ENCODE measurements at places on chromosomes 2 and 18.
A peak's percentile ranks its signal among the peaks of the same experiment; 100 is the strongest.

GRCh38 chr18:13436576-13436975 is 218.0 kb downstream of the LDLRAD4 start:
- DNase-seq = no peak

GRCh38 chr2:31014516-31014915 is 123.7 kb downstream of the GALNT14 start:
- DNase-seq = no peak

DNA sequence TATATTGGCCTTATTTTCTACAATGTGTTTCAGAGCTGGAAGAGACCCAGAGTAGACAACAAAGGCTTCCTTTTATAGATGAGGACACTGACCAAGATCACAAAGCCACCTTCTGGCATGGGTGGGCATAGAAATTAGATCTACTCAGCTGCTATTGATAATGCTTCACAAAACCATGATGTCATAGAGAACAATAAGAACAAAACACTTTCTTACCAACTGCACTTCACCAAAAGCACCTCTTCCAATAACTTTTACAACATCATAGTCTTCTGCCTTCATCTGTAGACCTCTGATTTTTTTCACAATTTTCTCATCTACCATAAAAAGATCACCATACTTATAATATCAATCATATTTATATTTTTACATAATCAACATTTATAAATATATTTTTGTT is 58.1 kb downstream of the ROCK2 start:
- no peak for DNase-seq

- DNase-seq = no peak
These were observed 55.1 kb downstream of the CYP27C1 start for GRCh38 chr2:127164761-127165538.

- DNase-seq = peak; percentile 34
These were observed 61.4 kb downstream of the TGOLN2 start for GRCh38 chr2:85266146-85267041.

DNA sequence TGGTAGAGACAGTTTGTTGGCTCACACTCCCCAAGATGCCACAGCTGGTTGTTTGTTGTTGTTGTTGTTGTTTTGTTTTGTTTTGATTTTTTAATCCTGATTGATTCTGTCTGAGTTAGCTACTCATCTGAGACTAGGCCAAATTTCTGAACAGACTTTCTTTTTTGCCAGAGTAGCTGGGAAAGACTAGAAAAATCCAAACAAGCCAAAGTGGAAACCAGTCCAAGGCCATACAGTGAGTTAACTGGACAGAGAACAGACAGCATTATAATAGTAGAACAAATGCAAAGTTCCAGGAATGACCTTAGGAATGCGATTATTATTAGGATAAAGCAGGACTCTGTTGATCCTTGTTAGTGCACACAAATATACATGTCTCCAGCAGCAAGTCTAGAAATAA is 43.8 kb upstream of the CYP26B1 start:
- DNase-seq = no peak

- no peak for DNase-seq
These were observed 143.4 kb upstream of the SIX2 start for GRCh38 chr2:45152691-45153090.

GRCh38 chr2:168495524-168495923 is 39.5 kb downstream of the CERS6 start:
- DNase-seq = no peak

DNA sequence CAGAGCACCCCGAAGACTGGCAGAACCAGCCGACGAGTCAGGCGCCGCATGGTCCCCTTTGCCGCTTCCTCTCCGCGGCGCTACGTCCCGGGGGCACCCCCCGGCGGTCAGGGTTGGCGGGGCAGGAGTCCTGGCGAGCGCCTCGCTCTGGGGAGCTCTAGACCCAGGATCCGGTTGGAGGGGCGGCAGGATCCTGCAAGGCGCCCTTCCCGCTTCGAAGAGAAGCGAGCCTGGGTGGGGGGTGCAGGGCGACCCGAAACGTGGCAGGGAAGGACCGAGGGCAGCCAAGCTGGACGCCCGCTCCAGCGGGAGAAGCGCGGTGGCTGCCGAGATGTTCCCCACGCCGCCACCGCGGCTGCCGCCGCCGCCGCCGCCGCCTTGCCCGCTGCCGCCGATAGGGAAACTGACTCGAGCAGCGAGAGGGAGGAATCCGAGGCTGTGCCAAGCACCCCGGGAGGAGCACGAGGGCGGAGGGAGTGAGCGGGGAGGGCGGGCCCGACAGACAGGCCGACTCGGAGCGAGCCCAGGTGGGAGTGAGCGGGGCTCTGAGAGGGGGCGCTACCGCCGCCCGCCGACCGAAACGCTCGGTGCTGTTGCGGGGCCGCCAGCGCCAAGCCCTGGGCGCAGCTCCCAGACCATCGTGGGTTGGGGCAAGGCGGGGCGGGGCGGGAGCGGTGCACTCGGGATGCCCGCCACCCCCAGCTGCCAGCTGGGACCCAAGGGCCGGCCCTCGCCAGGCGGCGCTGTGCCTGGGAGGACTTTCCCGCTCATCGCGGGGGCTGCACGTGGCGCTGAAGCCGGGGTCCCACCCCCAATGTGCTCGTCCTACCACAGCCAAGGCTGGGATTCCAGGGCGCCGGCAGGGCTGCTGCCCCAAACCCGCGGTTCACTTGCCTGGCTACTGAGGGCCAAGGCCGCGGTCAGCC is at the start of gene GALNT14:
Gene GALNT14, minus strand, starts transcription at position 404 of the 926 bp plus-strand sequence. Its CDS starts 354 bp downstream, at position 50.
- no peak for DNase-seq

DNA sequence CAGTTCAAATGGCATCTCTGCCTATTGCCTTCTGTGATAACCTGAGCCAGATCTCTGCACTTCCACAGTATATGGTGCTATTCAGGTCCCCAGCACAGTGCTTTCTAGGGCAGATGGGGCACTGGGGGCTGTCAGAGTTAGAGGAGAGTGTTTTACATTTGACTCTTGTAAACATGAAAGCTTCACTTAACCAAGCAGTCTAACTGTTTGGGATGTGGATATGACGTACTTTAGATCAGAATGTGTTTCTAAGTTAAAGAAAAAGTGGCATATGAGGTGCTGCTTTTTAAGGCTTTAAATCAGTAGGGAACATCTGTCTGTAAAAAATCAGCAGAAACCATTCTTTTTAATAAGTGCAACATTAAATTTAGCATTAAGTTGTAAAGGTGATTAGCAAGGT is 75.7 kb downstream of the MYO1B start:
- DNase-seq = no peak

- DNase-seq = no peak
These were observed 246.6 kb upstream of the REG3G start for GRCh38 chr2:78778756-78779510.

DNA sequence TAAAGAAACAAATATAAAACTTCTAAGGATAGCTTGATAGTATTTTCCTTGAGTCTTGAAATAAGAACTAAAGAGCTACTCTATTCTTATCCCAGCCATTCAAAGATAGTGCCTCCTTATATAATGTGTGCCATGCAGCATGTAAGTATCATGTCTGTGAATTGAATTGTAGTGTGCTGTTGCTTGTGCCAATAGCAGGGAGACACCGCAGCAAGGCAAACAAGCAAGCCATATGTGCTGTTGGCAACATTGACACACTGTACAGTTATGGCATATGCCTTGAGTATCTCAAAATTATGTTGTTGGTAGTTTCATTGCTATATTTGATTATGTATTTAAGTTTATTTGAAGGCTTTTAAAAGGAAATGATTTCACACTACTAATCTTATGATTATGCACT is 58.2 kb downstream of the ERBB4 start:
- no peak for DNase-seq

- peak; percentile 48 for DNase-seq
These were observed 51.4 kb downstream of the OSBPL1A start for GRCh38 chr18:24346254-24346653.

DNA sequence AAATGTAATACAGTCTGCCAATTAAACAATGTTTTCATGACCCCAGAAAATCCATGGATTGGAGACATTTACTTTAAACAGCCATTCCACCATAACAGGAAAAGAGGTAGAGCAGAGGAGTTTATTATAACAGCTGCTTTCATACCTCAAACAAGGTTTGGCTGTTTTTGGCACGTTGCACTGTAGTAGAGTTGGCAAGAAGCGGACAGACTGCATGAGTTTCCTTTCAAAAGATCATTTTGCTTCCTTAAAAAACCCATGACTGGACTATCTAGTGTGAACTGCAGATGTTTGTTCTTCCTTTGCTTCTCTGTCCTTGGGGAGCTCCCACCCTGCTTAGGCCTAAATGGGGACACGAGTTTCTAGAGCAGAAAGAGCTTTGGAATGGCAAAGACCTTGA is 108.5 kb upstream of the THOC1 start:
- DNase-seq = no peak

GRCh38 chr2:165794536-165794928 is 485 bp upstream of the GALNT3 start:
- DNase-seq = no peak

DNA sequence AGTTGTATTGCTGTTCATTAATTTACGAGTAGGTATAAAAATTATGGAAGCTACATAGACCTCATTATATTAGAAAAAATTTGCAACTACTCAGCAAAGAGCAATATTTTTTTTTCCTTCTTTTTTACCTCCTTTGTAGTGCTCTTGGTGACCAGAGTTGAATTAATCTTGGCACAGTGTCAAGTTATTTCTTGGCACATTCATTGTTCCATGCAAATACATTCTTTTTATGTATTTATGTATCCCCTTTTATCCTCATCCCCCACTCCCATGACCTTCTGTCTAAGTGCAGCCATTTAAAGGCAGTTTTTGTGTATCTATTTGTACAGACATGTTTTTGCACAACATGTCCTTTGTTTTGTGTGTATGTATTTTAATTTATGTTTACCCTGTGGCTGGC is 224.5 kb downstream of the CCDC102B start:
- DNase-seq = no peak

DNA sequence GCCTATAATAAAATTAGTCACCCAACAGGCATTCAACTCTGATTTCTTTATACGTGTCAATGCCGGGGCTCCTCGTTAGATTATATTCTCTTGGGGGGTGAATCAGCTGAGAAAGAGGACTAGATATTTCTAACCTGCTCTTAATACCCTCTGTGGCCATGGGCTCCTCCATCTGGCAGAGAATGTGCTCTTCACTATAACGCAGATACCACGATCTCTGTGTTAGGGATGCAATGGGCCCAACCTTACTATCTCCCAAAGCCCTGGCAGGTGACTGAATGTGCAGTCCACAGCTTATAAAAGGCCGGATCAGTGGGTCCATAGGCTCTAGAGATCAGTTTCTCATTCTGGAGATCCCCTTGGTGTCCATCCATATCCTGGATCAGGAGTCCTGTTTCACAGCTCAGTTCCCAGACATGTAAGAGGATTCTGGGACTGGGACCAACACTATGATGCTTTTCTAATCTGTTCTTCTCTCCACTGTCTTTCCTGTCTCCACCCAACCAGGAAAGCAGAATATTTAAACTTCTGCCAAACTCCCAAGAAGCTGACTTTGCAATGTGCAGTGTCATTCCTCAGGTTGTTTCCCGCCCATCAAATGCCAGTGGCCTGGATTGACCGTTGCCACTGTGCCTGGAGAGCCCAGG is 71.4 kb upstream of the CELF4 start:
- DNase-seq = no peak

- DNase-seq = peak; percentile 97
These were observed 154.8 kb downstream of the TGIF1 start for GRCh38 chr18:3604498-3605408.

GRCh38 chr18:8428951-8429350 is 180.3 kb upstream of the RAB12 start:
- DNase-seq = no peak

- peak; percentile 9 for DNase-seq
These were observed 382.3 kb upstream of the CRIM1 start for GRCh38 chr2:35973132-35973736.

DNA sequence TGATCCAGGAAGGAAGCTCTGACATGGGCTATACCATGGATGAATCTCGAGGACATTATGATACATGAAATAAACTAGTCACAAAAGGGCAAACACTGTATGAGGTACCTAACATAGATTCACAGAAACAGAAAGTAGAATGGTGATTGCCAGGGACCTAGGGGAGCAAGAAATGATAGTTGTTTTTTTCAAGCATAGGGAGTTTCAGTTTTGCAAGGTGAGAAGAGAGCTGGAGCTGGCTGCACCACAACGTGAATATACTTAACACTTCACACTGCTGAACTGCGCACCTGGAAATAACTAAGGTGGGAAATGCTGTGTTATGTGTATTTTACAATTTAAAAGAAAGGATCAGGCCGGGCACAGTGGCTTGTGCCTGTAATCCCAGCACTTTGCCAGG is 13.2 kb upstream of the AGAP1 start:
- DNase-seq = no peak

DNA sequence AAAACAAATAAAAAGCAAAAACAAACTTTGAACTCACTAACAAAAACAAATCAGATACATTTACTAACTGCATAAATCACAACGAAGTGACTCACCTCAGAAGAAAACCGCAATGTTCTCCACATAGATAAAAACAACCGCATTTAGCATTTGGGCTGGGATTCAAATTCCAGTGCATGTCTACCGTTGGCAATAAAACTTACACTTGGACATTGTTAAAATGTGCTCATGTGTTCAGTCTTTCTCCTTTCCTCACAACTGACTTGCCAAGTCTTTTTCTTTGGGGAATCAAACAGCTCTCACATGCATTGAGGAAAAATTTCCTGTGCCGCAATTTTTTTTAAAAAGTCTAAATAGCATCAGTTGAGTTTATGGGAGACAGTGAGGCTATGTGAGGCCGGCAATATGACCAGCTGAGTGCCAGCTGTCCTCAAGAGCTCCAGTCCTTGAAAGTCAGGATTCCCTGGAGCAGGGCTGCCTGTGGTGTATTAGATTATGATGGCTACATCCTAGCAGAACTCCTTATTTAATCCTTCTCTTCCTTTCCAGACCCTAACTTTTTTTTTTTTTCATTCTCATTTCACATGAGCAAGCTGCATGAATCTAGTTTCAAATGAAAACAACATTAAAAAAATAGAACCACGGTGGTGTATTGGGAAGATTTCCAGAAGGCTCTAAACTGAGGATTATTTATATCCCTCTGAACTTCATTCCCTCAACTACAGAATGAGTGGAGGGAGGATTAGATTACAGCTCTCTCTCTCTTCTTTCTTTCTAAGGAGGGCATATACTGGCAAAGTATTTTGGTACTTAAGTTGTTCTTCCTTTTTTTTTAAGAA is 70.2 kb upstream of the MEIS1 start:
- peak; percentile 79 for DNase-seq

- no peak for DNase-seq
These were observed 117.2 kb downstream of the TCF4 start for GRCh38 chr18:55470826-55471225.

DNA sequence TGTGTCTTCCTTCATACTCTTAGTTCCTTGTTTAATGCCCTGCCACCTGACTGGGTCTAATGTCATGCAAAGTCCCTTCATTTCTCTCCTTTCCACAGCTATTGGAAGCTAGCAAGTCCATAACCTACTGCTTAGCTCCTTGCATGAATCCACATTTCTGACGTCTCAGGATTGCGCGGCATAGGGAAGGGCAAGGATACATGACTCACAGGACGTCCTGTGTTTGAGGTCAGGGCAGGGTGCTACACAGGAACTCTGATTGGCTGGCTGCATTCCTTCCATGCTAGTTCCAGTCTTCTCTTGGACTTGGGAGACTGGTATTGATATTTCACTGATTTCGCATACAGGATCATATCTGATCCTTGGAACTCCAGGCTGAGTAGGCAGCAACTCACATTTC is 137.9 kb downstream of the CDH2 start:
- no peak for DNase-seq

Measured in fibroblast of skin of left quadriceps (primary cell).